NCI-H2081 (cell line): ENCODE measurements at places on chromosomes 2 and 18.

DNA sequence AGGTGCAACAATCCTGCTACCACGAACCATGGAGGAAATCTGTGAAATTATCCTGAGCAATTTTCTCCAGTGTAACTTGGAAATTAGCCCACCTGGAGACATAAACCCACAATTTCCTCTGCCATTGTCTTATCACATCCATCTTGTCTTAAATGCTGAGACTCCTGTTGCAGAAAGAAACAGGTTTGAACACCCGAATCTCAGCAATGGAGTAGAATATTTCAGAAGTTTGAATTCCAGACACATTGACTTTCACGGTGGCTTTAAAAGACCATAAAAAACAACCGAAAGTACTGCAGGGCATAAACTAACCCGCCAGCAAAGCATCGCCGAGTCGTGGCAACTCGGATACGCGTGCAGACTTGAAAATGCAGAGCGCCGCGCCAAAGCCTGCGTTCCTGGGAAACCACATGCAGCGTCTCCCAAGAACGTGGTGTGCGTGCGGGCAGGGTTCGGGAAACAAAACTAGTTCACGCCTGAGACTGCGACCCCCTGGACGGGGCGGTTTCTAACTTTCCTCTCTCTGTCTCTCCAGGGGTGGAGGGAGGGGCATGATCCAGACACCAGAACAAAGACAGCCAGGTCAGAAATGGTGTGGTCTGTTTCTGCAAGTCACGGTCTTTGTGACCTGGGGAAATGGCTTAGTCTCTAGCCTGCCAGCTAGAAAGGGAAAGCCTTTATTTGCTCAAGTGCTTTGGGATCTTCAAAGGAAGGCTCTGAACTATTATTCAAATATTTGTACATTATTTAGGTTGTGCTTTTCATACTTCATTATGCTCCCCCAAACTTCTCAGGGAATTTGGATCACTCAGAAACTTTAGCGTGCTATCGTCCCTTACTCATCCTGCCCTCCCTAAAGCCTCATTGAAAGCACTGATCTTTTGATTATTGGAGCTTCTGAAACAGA, 26.9 kb upstream of the KCTD1 start:
- DNase-seq, result peak; percentile 76

DNA sequence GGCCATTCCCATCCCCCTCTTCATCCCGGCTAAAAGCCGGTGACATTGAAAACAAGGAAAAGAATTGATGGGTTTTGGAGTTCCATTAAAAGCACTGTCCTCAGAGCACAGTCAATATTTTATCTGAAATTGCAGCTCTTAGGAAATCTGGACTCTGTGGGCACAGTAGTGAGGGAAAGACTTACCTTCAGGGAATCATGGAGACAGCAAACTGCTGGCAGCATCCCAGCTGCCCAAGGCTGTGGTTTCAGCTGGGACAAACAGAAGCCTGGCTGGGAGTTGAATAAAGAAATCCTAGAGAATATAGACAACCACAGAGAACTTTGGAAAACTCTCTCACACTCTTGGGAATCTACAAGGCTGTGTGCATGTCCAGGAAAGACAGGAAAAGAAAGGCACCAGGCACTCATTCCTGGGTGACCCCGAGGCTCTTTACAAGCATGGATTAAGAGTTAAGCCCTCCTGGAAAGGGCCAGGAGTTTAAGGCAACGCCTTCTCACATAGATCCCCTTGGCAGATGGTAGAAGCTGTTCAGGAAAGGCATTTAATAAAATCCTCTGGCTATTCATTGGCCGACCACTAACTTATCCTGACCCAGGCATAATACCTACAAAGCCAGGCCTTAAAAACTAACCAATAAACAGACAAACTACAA, 255.1 kb downstream of the MYT1L start:
- DNase-seq, result no peak

DNA sequence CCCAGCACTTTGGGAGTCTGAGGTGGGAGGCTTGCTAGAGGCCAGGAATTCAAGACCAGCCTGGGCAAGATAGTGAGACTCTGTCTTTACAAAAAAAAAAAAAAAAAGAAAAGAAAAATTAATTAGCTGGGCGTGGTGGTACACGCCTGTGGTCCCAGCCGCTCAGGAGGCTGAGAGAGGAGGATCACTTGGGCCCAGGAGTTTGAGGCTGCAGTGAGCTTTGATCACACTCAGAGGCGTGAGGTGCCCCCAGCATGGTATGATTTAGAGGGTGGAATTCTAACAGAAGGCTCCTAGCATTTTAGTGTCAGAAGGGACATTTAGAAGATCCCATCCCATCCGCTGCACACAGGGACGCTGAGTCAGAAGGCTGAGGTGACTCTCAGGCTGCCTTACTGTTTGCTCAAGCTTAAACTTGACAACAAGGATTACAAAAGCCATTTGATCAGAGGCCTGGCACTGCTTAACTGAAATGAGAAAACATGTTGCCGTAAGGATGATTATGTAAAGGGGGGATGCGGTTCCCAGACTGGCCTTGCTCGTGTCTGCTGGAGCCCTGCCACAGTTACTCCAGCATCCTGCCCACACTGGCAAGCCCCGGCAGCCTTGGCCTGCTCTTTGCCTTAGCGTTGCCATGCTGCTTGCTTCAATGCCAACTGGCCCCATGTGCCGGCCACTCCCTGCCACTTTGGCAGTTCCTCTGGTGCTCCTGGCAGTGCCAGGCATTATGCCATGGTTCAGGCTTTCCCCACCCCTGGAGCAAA, 45.6 kb upstream of the SLC1A4 start:
- DNase-seq, result no peak

- DNase-seq, result peak; percentile 1
These were observed 32.1 kb upstream of the ZNF638 start for GRCh38 chr2:71299507-71299906.

GRCh38 chr2:111106706-111107105, 14.0 kb upstream of the BCL2L11 start:
- no peak for DNase-seq

GRCh38 chr2:215354771-215355695, 43.2 kb downstream of the ATIC start:
- no peak for DNase-seq

GRCh38 chr2:216974321-216975302, 114.7 kb upstream of the TNP1 start:
- no peak for DNase-seq

GRCh38 chr2:19806591-19806990, 95.2 kb downstream of the TTC32 start:
- DNase-seq, result no peak

GRCh38 chr2:224555823-224556366, 29.3 kb downstream of the CUL3 start:
- DNase-seq, result no peak

GRCh38 chr2:78861546-78861945, 164.0 kb upstream of the REG3G start:
- DNase-seq, result peak; percentile 8

GRCh38 chr18:3179430-3180089, 40.2 kb downstream of the MYOM1 start:
- no peak for DNase-seq

GRCh38 chr2:2660789-2661355, 329.8 kb upstream of the MYT1L start:
- no peak for DNase-seq

GRCh38 chr2:197556456-197556855, 40.6 kb downstream of the MOB4 start:
- no peak for DNase-seq

DNA sequence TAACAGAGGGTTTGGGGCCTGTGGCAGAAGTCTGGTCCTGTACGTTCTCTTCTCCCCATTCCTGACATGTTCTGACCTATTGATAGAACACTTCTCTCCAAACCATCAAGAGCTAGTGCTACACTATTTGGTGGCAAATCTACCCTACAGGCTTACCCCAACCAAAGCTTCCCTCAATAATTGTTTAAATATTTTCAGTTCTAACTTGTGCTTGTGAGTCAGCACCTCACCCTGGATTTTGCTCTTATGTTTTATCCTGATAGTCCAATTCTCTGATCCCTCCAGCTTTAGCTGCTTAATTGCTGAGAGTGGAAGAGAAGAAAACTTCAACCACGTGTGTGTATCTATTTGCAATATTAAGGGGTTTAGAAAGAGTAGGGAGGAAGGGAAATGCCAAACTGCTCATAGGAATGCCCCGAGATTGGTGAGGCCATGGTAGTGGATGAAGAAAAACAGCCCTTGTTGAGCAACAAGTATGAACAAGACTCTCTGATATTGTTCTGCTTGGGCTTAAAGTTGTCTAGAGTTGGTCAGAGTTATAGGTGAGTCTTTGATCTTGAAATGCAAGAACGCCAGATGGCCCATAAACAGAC, 67.8 kb upstream of the PARD3B start:
- DNase-seq, result no peak

GRCh38 chr18:69402533-69402989, 1.9 kb downstream of the DOK6 start:
- DNase-seq, result peak; percentile 52

- DNase-seq, result no peak
These were observed 1407.4 kb upstream of the ZEB2 start for GRCh38 chr2:145927131-145927950.

DNA sequence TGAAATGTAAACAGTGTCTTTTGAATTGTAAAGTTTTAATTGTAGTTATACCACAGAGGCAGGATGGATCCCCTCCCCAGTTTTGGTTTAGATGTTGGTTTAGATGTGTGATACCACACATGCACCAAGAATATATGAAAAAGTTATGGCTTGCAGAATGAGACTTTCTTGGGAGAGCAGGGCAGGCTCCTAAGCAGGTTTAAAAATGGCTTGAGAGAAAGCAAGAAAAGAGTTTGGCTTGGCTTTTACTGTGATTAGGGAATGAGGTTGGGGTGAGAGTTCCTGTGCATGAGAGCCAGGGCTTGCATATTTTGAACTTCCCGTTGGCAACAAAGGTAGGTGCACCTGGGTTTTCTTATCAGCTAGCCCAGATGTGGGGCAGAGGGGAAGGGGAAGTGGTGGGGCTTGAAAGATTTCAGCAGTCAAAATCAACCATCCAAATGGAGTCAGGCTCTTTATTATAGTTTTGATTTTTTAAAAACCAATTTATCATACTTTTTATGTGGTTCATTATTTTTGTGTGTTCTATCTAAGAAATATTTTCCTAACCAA, 246.9 kb downstream of the MTX2 start:
- DNase-seq, result no peak

- no peak for DNase-seq
These were observed 272.5 kb downstream of the DSEL start for GRCh38 chr18:67243799-67244587.

DNA sequence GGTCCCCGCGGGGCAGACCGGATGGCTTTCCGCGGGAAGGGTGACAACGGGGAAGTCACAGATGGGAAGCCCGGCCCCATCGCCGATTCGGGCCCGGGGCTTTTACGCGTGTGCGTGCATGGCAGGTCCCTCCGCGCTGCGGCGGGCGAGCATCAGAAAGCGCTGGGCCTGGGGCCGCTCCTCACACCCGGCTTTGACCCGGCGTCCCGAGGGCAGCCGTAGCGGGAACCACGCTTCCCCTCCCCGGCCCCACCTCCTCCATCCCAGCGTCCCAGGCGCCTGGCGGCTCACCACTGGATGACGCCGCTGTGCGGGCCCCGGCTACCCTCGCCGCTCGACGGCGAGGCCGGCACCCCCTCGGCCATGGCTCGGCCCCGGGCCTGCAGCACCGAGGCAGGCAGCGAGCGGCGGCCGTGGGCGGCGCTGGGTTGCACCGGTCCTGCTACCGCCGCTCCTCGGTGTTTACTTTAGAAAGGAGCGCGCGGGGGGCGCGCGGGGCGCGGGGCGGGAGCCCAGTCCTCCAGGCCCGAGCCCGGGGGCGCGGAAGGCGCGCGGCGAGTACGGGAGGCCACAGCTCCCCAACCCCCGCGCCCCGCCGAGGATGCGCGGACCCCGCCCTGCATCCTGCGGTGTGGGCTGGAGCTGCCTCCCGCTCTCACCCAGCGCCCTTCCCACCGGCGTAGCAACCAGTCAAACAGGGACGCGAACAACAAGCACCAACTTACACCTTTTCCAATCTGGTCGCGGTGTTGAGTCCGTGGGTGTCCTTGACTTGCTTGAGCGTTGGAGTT, 806 bp downstream of the RFX8 start:
- DNase-seq, result no peak

GRCh38 chr2:164479460-164479859, 141.8 kb downstream of the GRB14 start:
- DNase-seq, result peak; percentile 61

- no peak for DNase-seq
These were observed 154.4 kb upstream of the PXDN start for GRCh38 chr2:1898461-1899395.

DNA sequence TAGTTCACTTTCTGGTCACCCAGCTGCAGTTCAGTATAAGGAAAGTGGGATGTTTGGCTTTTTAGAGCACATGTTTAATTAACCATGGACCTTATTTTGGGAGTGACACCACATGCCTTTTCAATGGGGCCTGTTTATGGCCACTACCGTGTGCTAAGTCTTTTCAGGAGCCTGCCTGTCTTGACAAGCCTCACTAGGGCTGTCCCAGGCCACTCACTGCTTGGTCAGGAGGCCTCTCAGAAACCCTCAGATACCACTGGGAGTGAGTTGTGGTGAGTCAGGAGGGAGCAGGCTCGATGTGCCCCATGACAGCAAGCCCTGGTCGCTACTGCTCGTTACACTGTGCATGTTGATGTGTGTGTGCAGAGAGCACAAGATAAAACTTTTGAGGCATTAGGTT, 123.0 kb downstream of the MAP4K4 start:
- no peak for DNase-seq

DNA sequence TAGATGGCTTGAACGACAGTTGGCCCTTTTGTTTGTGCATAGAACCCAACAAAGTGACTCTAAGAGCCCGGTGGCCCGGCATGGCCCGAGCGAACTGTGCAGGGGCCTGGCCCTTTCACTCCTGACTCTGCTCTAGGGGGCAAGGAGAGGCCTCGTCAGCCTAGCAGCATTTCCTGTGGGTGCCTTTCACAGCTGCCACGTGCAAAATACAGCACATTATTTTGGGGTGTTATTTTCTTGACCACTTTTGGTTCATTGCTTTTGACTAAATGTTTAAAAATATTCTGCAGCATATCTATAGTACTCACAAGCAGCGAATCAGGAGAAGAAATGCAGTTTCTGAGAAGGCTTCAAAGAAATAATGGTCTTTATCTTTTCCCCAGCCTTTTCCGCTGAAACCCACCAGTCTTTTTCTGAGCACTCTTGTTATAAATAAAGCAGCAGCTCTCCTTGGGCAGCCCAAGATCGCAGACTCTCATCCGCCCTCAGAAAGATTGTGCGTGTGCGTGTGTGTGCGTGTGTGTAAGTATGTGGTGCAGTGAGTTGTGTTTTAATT, 31.3 kb downstream of the DGKD start:
- DNase-seq, result no peak

- DNase-seq, result peak; percentile 37
These were observed at the start of gene ZNF385B for GRCh38 chr2:179861416-179862067. Gene ZNF385B (minus strand): TSS chr2:179861612.

- DNase-seq, result no peak
These were observed 403.8 kb upstream of the ID2 start for GRCh38 chr2:8277921-8278571.

- DNase-seq, result peak; percentile 22
These were observed 238.7 kb downstream of the ERBB4 start for GRCh38 chr2:212299943-212300342.

GRCh38 chr2:30915486-30915885, 108.2 kb upstream of the CAPN13 start:
- DNase-seq, result no peak

GRCh38 chr2:122851161-122851560, 1095.7 kb downstream of the TSN start:
- DNase-seq, result no peak
